ENCODE measurements at places on chromosomes 6 and 20.

DNA sequence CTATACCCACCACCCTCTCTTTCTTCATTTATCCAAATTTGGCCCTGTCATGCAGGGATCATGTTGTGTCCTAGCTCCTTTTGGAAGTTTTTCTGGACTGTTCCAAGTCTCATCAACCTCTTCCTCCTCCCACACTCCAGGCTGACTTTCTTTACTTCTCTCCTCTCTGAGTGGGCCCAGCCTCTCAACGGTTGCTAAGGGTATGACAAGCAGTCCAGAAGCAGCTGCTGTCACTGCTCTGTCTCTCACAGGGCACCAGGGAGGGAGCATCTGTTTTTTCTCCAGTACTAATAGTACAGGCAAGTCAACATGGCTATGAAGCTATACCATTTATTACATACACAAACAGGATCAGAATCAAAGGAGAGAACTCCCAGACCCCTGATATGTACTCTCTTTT, 8.2 kb downstream of the NT5DC1 start:
- no peak for DNase-seq

DNA sequence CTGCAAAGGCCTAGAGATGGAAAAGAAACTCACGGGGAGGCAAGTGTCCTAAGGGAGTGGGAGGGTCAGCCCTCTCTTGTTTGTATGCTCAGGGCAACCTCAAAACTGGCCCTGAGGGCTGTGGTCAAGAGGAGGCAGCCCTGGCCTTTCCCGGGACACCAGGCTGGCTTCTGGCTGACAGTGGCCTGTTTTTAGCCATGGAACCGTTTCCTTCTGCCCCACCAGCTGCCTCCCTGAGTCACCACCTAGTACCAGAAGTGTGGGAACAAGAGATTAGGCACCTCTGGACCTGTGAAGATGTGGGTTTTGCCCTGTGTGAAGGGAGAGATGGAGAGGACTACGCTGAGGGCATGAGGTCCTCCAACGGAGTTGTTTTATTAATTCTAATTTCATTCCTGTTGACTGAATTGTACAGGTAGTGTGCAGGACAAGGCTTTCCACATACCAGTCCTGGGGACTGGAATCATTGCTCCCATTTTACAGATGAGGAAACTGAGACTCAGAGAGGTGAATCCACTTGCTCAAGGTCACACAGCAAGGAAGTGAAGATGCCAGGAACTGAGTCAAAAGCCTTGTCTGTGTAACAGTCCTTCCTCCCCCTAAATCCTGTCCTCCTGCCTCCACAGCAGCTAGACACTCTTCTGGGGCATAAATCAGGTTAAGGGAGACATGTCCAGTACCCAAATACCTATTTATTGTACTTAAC, 5.5 kb downstream of the FOXS1 start:
- DNase-seq = no peak

- no peak for DNase-seq
Measured at GRCh38 chr20:50043573-50044352, 61.0 kb downstream of the SNAI1 start.

DNA sequence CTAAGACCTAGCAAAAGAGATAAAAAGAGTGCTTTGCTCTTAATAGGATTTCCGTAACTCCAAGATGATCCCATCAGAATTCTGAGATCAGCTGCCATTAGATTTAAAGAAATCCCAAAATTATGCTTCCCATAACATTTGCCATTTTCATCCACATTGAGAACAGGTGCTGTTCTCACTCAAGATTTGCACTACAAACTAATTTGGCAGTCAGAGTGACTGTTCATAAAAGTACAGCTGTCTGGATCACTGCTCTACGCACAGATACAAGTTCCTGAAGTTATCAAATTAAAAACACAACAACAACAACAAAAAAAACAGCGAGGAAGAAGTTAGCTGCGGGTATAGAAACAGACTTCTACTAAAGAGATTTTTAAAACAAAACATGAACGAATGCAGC, 58.1 kb downstream of the ASCC3 start:
- no peak for DNase-seq

DNA sequence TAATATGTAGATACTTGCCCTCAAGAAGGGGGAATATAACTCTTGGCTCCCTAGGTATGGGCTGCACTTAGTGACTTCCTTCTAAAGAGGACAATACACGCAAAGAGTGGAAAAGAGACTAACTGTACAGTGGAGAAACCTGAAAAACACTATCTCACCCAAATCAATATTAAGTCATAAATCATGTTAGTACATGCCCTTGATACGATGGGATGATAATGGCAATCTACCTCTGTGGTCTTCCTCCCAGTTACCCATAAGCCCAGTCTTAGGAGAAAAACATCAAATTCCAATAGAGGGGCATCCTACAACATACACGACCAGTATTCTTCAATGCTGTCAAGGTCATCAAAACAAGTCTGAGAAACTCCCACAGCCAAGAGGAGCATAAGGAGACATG, 1.3 kb downstream of the TRIM26 start:
- DNase-seq = no peak

DNA sequence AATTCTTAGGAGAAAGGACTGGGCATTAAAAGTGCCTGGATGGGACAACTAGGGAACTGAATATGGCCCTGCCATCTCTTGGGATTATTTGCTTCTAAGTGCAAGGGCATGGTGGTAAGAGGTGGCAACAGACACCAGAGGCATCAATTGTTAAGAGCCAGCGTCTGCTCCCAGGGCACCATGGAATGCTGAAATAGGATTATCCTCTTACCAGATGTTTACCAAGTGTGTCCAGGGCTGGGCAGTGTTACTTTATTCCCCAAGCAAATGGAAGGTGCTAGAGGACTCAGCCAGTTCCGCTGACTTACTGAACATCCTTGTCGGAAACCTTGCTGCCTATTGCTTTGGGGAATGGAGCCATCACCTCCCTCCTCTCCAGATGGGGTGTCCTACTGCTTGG, 273.6 kb upstream of the SUPT3H start:
- DNase-seq = no peak

DNA sequence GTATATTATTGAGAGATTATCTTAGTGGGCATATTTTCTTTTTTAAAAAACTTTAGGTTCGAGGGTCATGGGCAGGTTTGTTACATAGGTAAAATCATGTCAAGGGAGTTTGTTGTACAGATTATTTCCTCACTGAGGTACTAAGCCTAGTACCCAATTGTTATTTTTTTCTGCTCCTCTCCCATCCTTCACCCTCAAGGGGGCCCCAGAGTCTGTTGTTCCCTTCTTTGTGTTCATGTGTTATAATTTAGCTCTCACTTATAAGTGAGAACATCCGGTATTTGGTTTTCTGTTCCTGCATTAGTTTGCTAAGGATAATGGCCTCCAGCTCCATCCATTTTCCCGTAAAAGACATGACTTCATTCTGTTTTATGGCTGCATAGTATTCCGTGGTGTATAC, 247.9 kb upstream of the RAB32 start:
- DNase-seq = no peak

DNA sequence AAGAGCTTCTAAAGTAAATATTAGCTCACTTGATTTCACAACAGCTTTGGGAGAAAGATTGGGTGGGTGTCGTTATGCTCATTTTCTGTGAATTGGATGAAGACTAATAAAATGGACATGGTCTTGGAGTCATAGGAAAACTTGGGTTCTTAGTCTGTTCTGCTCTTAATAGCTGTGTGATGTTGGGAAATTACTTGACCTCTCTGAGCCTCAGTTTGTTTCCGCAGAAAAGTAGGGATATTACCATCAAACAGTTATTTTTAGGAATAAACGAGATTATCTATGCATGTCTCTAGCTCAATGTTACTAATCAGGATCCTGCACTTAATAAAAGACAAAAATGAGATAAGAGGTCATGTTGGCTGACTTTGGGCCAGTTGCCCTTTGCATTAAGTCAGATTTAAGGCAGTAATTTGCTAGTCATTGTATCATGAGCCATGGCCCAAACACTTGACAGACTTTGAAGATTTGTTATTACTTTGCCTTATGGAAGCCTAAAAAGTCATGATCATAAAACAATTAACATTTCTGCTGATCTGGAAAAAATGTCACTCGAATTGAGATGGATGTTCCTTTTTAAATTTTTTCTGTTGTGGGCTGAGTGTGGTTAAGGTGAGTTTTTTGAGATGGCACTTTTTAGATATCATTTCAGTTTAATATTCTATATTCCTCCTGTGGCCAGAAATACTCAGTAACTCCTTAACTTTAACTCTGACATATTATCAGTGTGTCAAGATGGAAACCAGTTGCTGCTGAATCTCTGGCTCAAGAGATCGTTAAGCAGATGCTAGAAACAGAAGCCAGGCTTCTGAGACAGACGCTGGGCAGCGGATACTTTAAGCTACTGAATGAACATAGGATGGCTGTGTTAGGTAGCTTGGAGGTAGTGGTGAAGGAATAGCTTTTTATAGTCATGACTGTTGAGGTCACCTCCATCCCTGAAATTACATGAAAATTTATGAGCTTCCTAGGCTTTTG, 291.6 kb downstream of the PHF3 start:
- no peak for DNase-seq

GRCh38 chr6:118876198-118876597, 17.8 kb upstream of the ASF1A start:
- no peak for DNase-seq

GRCh38 chr6:39855356-39855995, 63.3 kb downstream of the DAAM2 start:
- DNase-seq = no peak

DNA sequence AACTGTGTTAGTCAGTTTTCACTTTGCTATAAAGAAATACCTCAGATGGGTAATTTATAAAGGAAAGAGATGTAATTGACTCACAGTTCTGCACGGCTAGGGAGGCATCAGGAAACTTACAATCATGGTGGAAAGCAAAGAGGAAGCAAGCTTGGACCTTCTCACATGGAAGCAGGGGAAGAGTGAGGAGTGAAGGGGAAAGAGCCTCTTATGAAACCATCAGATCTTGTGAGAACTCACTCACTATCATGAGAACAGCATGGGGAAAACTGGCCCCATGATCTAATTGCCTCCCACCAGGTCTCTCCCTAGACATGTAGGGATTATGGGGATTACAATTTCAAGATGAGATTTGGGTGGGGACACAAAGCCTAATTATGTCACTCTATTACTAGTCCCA, 41.3 kb upstream of the PLAGL1 start:
- no peak for DNase-seq

DNA sequence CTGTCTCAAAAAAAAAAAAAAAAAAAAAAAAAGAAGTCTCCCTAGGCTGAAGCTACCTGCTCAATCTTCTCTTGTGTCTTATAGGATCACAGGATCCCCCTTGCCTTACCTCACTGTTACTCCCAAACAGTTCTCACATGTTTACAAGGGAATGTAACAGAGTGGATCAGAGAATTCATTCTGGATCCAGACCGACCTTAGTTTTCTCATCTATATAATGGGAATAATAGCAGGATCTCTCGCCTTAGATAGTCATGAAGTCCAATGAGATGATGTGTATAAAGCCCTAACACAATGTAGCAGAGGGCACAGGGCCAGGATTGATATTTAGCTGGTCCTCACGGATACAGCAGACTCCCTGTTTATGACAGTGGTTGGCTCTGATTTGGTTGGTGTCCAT, 2.3 kb upstream of the FAM110A start:
- DNase-seq = no peak

GRCh38 chr6:14035071-14035847, 82.3 kb upstream of the CD83 start:
- DNase-seq = no peak

- no peak for DNase-seq
Measured at GRCh38 chr6:50543666-50544065, 169.7 kb upstream of the TFAP2D start.

- DNase-seq = no peak
Measured at GRCh38 chr6:170291271-170292110, 613 bp upstream of the DLL1 start.

DNA sequence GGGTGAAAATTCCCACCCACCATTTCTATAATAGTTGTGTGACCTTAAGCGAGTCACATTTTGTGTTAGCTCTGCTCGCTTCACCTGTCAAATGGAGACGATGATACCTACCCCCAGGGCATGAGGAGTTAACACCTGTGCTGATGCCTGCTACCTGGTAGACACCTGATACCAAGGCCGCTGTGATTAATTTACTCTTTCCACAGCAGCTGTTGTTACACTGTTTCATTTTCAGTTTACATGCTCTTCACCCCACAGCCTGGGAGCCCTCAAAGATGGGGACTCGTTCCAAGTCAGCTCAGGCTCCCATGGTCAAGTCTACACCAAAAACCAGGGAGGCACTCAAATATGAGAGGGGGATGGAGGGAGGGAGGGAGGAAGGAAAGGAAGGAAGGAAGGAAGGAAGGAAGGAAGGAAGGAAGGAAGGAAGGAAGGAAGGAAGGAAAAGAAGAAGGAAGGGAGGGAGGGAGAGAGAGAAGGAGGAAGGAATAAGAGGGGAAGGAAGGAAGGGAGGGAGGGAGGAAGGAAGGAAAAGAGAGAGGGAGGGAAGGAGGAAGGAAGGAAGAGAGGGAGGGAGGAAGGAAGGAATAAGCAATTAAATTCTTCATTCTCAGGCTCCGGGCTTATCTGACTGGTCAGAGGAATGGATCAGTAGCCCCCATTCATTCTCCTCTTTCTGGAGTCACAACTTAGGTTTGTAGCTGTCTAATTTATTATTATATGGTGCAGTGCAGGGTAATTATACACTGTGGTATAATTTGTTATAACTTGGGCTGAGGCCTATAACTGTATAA, 40.9 kb downstream of the PDYN start:
- no peak for DNase-seq

DNA sequence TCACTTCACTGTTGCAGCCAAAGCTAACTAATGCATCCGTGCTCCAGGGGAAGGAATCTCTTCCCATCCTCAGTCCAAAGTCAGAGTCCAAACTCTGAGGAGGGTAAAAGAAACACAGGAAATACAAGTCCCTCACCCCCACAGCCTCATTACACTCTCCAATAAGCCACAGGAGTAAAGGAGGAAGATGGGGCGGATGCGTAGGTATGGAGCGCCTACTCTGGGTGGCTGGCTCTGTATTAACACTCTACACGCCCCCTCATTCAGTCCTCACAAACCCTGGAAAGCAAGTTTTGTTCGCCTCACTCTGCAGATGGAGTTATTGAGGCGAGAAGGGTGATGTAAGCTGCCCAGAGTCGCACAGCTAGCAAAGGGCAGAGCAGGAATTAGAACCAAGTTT, 242.9 kb downstream of the NRN1 start:
- no peak for DNase-seq

DNA sequence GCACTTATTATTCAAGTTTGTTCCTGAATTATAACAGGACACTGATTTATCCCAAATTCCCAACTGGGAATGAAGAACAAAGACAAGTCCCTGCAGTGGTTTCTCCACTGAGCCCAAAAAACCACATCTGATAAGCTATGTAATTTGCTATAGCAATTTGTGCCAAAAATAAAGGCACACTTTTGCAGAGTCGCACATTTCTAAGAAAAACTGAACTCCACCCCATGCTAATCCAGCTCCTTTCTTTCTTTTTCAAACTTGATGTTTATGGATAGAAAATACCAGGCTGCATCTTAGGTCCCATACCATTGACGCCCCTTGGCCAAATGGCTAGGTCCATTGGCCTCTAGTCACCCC, 170.2 kb upstream of the CITED2 start:
- no peak for DNase-seq

All from type B pancreatic cell (in vitro differentiated cells).